ENCODE measurements at places on chromosomes 16 and 17.

DNA sequence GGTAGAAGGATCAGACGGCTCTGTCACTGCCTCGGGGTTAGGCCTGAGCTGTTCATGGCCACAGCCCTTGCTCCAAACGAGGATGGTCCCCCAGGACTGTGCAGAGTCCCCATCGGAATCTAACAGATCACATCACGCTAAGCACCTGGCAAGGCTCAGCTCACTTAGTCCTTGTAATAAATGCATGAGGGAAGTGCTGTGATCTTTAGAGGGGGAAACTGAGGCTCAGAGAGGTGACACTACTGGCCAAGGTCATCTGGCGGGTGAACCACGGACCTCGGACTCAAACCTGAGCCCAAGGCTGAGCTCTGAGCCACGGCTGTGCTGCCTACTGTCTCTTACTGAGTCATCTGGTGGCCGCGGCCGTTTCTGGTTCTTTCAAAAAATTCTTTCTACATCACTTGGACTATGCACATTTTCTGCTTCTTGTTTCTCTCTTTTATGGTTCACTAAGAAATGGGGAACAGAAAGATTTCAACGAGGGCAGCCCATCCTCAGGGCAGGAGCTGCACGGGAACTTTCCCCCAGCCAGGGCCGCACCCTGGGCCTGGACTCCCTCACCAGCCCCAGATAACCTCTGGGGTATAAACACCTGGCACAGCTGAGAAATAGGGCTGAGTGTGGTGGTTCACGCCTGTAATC is 55.6 kb downstream of the COTL1 start:
- peak; percentile 82 for DNase-seq

DNA sequence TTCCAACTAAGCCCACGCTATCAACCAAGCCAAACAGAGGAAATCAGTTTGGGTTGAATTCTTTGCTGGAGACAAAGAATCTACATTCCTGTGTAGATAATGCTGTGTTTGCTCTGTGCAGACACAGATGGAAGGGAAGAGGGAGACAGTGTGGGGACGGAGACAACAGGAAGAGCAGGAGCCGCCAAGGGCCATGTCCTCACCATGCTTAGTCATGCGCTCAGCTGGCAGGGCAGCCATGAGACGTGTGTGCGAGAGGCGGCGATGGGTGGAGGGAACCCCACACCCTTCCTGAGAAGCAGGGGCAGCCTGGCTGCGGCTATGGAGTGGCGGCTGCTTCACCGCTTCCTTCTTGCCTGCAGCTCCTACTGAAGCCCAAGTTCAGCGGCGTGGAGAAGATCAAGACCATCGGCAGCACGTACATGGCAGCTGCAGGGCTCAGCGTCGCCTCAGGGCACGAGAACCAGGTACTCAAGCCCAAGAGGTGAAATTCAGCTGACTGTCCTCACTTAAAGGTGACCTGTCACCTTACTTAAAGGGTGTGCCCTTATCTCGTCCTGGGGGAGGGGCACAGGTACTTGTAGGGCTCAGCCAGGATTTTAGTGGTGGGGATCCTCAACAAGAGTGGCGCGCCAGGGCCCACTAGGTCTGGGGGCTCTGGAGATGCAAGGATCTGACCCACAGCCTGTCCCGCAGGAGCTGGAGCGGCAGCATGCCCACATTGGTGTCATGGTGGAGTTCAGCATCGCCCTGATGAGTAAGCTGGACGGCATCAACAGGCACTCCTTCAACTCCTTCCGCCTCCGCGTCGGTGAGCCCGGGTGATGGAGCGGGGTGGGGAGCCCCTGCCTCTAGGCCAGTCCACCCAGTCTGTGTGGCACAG is 47.5 kb downstream of the ADCY7 start:
- DNase-seq, result peak; percentile 71

DNA sequence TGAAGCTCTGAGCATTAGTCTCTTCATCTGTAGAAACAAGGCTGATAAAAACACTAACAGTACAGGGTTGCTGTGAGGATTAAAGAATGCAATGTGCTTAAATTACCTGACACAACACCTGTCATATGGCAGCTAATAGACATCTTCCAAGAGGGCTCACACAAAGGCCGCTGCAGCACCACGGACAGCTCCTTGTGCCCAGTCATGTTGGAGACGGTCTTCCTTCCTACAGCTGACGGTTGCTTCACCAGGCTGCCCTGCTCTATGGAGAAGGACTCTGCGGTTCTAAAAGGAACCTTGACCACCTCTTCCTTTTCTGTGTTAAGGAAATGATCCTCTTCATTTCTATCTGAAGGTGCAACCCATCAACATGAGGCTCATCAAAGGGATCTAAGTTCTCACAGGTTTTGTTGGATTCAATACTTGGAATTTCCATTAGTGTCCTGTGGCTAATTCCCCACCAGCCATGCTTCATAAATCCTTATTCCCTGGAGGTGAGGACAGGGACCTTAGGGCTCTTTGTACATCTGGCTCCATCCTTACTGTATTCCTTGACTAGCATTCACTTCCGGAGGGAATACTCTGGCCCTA is 138.9 kb upstream of the CES5A start:
- peak; percentile 9 for DNase-seq

- no peak for DNase-seq
Measured at GRCh38 chr17:65824901-65825300, 263.5 kb upstream of the AXIN2 start.

- no peak for DNase-seq
Measured at GRCh38 chr16:81548551-81548875, 103.9 kb downstream of the CMIP start.

DNA sequence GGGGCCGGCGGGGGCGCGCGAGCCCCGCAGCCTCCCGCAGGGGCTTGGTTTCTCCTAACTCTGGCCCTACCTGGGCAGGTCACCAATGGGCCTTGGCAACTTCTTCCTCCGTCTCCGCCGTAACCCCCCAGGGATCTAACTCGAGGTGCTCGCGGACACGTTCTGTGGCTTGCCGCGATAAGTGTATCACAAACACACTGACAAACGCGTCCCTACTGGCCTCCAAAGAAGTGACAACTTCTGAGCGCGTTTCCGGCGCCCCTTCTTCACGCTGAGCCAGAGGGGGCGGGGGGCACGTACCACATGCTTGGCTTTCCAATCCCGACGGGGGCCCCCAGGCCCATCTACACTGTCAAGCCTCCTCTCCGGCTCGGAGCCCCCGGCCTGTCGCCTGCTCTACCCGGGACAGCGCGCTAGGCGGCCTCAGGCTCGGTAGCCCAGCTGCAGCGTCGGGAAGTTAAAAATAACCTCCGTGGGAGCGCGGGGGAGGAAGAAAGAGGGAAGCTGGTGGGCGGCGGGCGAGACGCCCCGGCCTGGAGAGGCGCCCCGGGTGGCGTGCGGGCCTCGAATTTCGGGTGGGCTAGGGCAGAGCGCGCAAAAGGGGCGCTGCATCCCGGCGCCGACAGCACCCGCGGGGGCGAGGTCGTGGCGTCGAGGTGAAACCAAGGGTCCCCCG is 725 bp upstream of the SPHK1 start:
- DNase-seq, result peak; percentile 53

GRCh38 chr17:59178266-59178985 is 22.9 kb downstream of the PRR11 start:
- no peak for DNase-seq

- DNase-seq, result peak; percentile 31
Measured at GRCh38 chr16:5604770-5605169, 507.2 kb upstream of the EEF2KMT start.

GRCh38 chr17:65181237-65182061 is 44.3 kb downstream of the RGS9 start:
- peak; percentile 13 for DNase-seq

DNA sequence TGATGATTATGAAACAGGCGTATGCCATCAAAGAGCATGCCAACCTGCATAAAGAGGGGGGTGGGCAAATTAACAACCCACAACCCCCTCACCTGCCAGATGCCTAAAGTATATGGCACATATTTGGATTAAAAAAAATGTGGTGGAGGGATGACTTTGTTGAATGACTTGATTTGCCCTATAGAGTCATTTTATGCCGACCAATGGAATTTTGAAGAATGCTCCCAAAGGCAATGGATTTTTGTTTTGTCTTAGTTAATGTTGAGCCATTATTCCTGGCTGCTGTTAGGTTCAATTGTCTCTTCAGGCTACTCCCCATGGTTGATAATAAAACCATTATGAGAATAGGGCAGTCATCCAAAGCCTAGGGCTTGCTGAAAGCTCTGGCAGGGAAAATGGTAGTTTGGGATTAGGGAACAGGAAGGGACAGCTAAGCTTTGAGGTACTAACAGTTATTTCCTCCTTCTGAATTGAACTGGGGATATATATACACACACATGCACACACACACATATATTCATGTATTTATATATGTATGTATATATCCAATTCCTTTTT is 5.8 kb upstream of the CHCT1 start:
- DNase-seq, result no peak

DNA sequence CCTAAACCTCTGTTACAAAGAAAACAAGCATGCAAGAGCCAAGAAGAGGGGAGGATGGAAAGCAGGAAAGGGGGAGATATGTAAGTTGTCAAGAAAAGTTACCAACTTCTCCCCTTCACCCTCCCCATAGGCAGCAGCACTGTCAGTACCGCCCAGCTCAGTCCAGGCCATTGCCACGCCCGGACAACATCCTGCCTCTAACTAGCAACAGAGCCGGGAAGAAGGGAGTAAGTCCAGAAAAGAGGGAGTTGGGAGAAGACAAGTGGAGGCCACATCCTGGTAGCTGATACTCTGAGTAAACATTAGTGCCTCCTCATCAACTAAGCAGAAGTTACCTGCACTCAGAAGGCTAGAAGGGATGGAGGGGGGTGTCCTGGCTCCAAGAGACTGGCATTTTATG is 113.6 kb downstream of the SMG6 start:
- no peak for DNase-seq

GRCh38 chr17:66417300-66417719 is 114.9 kb downstream of the PRKCA start:
- no peak for DNase-seq

- DNase-seq, result no peak
Measured at GRCh38 chr17:30278032-30278431, 13.7 kb downstream of the BLMH start.

DNA sequence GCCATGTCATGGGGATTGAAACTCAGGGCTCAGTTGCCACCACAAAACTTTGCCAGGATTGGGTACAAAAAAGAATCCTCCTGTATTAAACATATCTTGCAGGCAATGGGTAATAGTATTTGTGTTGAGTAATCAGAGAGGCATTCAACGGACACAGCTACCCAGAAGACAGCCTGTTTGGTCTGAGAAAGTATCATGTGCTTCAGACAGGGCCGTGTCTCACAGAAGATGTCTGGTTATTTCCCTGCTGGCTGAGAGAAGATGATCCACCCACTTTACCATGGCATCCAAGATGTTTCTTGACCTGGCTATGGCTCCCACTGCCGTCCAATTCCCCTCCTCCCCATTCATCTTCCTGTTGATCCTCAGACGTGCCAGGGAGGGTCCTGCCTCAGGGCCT is 304.3 kb upstream of the XYLT1 start:
- DNase-seq, result no peak

DNA sequence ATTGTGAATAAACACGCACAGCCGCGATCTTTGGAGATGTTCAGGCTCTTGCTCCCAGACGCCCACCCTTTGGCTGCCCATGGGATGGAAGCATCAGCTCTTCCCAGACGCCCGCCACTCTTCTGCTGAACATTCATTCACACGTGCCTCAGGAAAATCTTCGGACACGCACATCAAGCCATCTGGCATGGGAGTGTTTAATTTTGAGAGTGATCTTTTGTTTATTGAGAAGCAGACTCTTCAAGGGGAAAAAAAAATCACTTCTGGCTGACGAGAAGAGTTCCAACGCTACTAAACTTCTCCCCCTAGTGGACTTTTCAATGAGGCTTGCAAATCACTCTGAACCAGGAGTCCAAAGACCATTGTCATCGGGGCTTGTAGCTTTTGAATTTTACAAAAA is 62.0 kb upstream of the NUDT7 start:
- DNase-seq, result no peak

DNA sequence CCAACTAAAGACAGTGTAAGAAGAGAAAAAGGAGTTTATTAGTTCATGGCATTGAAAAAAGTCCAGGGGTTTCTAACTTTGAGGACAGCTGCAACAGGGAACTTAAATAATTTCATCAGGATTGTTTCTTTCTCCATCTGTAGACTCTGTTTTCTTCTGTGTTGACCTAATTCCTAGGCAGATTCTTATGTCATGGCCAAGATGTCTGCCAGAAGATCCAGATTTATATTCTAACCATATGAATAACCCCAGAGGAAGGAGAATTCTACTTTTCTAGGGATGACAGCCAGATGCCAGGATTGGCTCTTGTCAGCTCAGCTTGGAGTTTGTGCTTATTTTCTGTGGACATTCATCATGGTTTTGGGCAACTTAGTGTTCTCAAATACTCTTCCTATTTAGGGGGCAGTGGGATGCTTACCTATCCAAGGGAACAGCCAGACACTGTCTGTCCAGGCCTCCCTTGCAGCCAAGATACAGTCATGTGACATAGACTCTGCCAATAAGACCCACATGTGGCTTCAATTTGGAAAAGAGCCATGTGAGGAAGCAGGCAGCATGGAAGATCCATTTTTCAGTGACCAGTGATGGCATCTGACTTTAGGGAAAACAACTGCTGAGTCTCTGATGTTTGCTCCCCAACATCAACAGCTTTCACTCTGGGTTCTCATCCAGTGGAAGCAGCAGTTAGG is 18.2 kb downstream of the PCTP start:
- no peak for DNase-seq

DNA sequence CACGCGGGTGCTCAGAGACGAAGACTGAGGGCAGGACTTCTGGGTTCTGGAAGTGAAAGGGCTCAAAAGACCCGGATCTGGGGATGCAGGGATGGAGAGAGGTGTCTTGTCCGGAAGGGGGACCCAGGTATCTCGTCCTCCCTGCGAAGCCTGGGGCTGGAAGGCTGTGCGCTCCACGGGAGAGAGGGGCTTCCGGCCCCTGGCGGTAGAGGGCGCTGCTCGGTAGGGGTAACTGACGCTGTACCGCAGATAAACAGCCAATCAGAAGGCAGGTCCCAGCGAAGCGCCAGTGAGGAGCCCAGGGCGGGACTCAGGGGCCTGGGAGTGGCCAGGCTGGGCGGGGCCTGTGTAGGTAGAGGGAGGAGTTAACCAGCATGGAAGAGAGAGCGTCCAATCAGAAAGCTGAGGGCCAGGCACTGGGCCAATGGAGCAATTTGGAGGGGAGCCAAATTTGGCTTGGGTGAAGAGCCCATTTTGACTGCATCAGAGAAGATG is 804 bp downstream of the TGFB1I1 start:
- peak; percentile 42 for DNase-seq

- no peak for DNase-seq
Measured at GRCh38 chr16:56520251-56520577, 390 bp upstream of the BBS2 start.

GRCh38 chr17:32586666-32587065 is 99.9 kb downstream of the CDK5R1 start:
- DNase-seq, result no peak

DNA sequence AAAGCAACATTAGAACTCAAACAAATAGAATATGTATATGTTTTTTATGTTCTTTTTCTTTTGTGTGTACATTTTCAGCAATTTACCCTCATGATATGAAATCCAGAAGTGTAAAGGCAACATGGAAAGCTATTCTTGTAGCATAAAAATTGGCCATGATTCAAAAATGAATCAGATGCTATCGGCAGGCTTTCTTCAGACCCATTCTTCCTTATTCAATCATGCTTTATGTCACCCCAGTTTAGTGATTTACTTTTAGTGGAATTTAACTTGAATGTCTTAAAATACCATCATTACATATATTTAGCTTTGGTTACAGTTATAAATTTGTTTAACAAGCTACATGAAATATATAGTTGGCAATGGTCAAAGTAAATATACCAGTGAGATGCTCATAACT is 21.4 kb upstream of the SMIM36 start:
- no peak for DNase-seq
